Stimulated activated CD4-positive, alpha-beta T cell treated with anti-CD3 and anti-CD28 coated beads, TNF-alpha, amount 100 ng/mL, for 4 hours (primary cell): ENCODE measurements at places on chromosomes 5 and 9.

DNA sequence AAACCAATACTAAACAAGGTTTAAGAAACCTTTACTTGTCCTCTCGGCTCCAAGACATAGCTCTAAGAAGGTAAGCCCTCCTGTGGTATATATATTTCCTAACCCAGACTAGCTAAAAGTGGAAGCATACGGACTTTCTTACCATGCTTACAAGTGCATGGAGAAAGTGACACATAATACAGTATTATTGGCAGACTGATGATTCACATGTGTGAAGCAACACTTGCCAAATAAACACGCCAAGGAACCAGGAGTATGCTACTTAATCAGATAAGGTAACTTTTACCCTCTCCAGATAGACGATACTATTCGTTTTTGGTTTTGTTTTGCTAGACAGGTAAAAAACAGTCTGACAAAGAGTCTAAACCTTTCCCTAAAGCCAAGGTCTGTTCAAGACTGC, 264.1 kb downstream of the MLLT3 start:
- DNase-seq: no peak

GRCh38 chr5:96742538-96742937, 65.2 kb downstream of the ERAP1 start:
- no peak for DNase-seq

DNA sequence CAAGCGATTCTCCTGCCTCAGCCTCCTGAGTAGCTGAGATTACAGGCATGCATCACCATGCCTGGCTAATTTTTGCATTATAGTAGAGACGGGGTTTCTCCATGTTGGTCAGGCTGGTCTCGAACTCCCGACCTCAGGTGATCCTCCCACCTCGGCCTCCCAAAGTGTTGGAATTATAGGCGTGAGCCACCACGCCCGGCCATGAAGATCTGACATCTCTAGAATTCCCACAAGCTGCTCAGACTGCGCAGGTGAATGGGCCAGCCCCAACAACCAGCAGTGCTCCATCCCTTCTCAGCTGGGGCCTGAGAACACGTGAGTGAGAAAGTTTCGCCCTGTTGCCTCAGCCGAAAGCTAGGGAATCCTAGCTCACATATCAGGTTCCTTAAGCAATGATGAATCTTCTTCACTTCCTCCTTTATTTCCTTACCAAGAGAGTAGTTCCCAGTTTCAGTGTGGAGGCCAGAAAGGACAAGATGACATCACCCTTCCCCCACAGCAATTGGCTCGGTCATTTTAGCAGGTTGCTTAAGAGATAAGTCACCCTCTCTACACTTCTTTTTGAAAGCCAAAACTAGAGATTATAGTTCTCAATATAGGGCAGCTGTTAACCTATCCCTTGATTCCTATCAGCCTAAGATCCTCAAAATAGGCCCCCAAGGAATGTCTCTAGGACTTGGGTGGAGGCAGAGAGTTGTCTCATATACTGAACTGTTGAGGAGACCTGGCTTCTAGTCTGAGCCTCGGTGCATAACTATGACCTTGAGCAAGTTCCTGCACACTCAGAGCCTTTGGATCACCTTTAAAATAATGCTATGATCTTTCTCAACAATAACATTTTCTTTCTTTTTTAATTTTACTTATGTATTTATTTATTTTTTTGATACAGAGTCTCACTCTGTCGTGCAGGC, 23.9 kb upstream of the PPP2CA start:
- no peak for DNase-seq

GRCh38 chr9:115004545-115004944, 74.2 kb upstream of the TNFSF8 start:
- DNase-seq: no peak

- DNase-seq: no peak
Measured at GRCh38 chr5:179374506-179375235, 29.4 kb upstream of the ADAMTS2 start.

DNA sequence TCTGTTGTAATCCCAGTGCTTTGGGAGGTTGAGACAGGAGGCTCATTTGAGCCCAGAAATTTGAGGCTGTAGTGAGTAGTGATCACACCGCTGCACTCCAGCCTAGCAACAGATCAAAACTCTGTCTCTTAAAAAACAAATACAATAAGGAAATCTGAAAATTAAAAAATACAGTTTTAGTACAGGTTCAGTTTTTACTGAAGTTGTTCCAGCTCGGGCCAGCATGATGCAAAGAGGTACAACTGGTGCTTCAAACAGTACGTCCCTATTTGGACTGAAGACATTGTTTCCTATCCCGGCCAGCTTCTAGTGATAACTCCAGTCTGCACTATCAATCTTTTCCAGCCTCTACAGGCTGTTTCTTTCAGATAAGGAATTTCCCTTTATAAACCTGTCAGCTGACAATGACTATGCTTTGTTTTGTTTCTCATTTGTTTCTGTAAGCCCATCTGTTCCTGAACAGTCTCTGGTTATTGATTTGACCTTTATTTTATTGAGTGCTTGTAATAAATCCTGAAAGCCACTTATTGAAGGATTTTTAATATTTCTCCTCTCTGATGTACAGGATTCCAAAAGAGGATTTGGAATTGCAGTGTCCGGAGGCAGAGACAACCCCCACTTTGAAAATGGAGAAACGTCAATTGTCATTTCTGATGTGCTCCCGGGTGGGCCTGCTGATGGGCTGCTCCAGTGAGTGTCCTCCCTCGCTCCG, 41.9 kb downstream of the TJP2 start:
- no peak for DNase-seq

GRCh38 chr9:84669288-84670137, at the start of gene NTRK2:
Gene NTRK2 (plus strand): TSS chr9:84669729. CDS start chr9:84670749, 1,020 bp downstream.
- DNase-seq: no peak

DNA sequence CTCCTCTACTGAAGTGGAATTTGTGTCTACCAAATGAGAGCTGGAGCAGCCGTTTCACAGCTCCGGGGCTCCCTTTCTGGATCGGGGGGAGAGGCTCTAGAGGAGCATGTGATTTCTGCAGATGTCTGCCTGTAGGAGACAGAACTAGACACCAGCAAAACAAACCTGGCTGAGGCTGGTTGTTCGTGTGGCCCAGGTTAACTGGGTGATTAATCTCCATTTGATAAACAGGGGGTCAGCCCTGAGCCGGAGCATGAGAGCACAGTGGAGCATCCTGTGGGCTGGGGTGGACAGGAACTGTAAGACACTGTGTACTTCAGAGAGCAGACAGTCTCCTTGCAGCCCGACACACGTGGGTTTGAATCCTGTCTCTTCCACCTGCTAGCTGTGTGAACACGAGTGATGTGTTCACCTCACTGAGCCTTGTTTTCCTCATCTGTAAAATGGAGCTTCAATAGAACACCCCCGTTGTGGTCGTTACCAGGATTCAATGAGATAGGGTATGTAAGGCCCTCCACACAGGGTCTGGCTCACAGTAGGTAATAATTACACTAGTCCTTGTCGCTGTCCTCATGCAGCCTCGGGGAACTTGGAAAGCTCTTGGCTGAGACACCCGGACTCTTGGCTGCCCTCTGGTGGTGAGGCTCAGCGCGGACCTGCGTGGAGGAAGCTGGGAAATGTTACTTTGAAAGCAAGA, 12.9 kb downstream of the CXCL14 start:
- DNase-seq: peak; percentile 38

DNA sequence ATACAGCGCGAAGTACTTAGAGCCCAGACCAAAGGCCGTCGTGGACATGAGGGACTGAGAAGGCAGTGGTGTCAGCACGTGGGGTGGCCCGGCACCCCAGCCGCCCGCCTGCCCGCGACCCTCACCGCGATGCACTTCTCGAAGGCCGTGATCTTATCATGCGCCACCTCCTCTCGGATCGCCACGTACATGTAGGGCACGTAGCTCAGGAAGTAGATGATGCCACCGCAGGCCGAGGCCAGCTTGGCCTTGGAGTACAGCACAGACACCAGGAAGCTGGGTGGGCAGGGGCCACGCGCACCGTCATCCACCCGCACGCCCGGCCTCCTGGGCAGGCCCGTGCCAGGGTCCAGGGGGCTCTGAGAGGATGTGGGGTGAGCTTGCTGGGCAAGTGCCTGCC, 11.0 kb downstream of the ABCA2 start:
- DNase-seq: no peak

- DNase-seq: no peak
Measured at GRCh38 chr9:18672706-18673105, 198.8 kb downstream of the ADAMTSL1 start.

- DNase-seq: no peak
Measured at GRCh38 chr9:16601991-16602390, 268.5 kb downstream of the BNC2 start.

DNA sequence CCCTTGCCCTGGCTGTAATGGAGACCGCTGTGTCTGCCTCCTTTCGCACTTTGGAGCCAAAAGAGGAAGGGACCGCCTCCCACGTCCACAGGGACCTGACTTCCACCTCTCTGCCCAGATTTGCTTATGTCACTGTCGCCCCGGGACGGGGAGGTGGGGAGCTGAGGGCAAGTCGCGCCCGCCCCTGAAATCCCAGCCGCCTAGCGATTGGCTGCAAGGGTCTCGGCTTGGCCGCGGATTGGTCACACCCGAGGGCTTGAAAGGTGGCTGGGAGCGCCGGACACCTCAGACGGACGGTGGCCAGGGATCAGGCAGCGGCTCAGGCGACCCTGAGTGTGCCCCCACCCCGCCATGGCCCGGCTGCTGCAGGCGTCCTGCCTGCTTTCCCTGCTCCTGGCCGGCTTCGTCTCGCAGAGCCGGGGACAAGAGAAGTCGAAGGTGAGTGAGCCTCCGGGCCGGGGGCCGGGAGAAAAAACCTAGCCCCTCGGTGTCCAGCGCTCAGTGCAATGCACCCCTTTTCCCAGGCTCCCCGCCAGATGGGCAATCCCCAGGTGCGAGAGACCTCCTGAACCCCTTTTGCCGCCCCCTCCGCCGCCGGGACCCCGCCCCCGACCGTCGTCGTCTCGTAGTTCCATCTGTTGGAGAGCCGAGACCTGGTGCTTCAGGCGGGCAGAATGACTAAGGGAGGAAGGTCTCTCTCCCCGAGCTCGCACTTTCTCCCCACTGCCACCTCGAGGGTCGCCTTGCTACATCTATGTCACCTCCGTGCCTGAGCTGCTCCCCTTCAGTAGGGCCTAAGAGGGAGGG, at the start of gene GPX3:
TSS of gene GPX3 (plus strand) at position 288 of the 807 bp plus-strand sequence. CDS start at position 352, 64 bp downstream.
- DNase-seq: peak; percentile 27

DNA sequence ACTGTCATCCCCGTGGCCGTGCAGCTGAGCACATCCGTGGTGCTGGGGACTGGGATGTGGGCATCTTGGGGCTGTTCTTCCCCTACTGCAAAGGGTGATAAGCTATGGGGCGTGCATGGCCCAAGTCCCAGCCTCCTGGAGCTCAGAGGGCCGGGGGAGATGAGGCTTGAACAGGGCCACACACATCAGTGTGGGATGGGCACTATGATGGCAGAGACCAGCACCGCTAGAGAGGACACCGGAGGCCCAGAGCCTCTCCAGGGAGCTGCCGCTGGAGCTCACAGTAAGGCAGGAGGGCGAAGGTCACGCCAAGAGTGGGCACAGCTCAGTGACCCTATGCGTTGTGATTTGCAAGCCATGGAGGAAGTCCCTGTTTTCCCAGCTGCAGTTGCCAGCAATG, 63.5 kb downstream of the OLFM1 start:
- DNase-seq: no peak

DNA sequence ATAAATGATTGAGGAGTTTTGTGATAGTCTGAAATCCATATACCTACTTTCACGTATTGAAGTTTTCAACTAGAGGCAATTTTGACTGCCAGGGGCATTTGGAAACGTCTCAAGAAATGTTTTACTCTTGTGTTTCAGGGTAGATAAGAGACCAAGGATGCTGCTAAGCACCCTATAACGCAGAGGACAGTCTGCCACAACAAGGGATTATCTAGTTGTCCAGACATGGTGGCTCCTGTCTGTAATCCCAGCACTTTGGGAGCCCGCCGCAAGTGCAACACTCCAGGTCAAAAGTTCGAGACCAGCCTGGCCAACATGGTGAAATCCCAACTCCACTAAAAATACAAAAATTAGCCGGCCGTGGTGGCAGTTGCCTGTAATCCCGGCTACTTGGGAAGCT, 133.7 kb upstream of the CCNG1 start:
- DNase-seq: no peak

- no peak for DNase-seq
Measured at GRCh38 chr5:171149333-171149732, 159.7 kb upstream of the TLX3 start.

DNA sequence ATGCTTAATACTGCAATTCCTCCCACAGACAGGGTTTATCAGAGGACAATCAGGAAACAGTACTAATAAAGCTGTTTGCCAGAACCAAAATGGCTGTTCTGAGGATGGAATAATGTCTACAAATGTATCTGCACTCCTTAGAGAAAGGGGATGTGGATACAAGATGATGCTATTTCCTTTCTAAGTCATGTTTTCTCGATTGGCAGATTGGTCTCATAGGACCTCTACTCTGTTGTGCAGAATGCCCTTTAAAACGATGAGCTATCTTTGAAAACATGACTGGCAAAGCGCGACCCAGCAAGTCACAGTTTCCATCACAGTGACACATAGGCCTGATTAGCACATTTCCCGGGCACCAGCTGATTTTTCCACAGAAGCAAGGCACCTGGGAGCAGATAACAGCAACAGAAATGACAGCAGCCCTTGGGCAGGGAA, 54.0 kb downstream of the AOPEP start:
- DNase-seq: no peak

DNA sequence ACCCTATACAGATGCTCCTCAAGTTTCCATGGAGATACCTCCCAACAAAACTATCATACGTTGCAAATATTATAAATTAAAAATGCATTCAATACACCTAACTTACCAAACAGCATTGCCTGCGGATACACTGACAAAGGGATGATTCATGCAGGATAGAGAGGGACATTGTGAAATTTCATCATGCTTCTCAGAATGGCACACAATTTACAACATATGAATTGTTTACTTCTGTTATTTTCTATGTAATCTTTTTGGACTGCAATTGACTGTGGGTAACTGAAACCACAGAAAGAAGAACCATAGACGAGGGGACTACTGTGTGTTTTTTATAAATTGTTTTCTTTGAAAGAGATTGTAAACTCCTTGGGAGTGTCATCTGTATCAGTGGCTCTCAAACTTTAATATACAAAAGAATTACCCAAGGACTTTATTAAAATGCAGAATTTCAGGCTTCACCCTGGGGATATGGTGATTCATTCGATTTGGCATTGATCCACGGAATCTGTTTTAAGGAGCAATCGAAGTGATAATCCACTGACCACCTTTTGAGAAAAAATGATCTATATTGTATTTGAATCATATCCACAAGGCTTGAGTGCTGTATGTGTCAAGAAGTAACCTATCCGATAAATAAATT, 146.4 kb downstream of the SGCD start:
- DNase-seq: no peak
